ENCODE measurements at places on chromosomes 5 and 9.

- DNase-seq = no peak
These were observed 17.7 kb downstream of the ISOC1 start for GRCh38 chr5:129112295-129112694.

DNA sequence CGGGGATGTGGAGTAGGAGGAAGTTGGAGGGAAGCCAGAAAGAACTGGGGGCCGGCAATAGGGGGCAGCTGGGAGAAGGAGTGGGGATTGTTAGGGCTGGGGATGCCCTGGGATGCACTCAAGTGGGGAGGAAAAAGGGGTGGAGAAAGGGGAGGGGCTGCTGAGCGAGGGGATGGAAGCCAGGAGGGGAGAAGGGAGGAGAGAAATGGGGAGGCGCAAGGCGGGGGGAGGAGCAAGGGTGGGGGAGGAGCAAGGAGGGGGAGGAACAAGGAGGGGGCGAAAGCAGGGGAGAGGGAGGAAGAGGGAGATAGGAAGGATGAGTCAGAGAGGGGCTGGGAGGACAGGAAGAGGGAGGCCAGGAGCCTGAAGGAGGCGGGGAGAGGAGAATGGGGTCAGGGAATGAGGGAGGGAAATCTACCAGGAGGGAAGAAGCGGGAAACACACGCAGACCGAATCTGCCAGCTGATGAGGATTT, 1.6 kb downstream of the IRX4 start:
- DNase-seq = peak; percentile 26

DNA sequence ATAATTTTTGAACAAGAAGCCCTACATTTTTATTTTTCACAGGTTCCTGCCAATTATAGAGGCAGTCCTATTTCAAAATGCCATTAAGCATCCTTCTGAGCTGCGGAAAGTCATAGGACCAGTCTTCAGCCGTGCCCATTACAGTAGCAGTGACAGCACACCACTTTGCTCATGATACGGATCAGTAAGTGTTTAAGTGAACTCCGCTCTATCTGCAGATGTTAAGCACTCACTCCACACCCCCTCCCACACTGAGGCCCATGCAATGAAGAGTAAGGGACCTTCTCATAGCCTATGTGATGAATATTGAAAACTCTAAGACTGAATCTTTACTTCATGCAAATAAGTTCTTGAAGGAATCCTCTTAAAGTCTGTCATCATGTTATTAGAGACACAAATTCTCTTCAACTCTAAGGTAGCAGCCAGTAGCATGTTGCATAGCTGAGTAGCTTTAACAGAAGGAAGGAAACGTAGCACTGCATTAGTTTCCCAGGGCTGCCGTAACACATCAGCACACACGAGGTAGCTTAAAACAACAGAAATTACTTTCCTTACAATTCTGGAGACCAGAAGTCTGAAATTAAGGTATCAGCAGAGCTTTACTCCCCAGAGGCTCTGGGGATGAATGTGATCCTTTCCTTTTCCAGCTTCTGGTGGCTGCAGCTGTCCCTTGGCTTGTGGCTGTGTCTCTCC, 20.3 kb upstream of the TAF11L2 start:
- DNase-seq = no peak

GRCh38 chr9:134366223-134367031, 40.2 kb downstream of the RXRA start:
- peak; percentile 81 for DNase-seq

GRCh38 chr5:60488466-60489130, 211.4 kb downstream of the DEPDC1B start:
- no peak for DNase-seq

- DNase-seq = no peak
These were observed 123.7 kb downstream of the C9orf50 start for GRCh38 chr9:129497005-129497812.

DNA sequence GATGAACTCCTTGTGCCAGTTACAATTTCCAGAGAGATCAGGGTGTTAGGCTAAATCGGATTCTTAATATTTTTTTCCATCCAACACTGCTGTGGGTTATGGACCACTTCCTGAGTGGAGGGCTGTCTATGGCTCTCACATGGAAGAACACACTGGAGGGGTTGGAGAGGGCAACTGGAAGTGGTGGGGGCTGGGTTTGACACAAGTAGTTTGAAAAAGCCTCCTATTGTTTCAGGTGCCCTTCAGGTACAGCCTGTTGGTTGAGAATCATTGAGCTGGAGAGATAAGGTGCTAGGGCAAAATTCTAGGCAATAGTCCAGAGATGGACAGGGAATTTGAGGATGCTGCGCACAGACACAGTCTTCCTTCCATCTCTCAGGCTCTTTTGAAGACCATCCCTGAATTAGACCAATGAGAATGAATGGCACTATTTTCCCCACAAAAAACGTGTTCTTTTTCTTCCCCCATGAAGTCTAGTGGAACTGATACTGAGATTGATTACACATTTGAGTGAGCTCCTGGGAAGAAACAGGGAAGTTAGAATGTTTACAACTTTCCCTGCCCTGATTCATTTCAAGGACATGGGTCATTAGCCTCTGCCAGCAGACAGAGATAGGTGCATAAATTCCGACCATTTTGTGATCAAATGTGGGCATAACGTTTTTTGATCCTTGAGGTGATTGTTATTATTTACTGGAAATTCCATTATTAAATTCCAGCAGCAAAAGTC, 87.7 kb downstream of the ACER2 start:
- DNase-seq = no peak

GRCh38 chr5:161545344-161546094, 1.0 kb downstream of the GABRB2 start:
- DNase-seq = no peak

- no peak for DNase-seq
These were observed 172.0 kb downstream of the DENND1A start for GRCh38 chr9:123757960-123758359.

DNA sequence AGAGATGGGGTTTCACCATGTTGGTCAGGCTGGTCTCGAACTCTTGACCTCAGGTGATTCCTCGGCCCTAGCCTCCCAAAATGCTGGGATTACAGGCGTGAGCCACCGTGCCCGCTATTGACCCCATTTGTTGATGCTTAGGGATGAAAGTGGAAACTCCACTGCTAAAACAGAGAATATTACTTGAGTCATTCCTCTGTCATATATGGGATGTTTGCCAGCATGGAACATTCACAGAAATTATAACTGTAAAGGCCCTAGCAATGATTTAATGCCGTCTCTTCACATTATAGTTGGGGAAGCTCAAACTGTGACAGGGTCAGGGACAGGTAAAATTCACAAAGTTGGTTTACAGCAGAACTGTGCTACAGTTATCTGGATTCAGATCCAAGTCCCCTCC, 94.5 kb downstream of the TMC1 start:
- DNase-seq = no peak

DNA sequence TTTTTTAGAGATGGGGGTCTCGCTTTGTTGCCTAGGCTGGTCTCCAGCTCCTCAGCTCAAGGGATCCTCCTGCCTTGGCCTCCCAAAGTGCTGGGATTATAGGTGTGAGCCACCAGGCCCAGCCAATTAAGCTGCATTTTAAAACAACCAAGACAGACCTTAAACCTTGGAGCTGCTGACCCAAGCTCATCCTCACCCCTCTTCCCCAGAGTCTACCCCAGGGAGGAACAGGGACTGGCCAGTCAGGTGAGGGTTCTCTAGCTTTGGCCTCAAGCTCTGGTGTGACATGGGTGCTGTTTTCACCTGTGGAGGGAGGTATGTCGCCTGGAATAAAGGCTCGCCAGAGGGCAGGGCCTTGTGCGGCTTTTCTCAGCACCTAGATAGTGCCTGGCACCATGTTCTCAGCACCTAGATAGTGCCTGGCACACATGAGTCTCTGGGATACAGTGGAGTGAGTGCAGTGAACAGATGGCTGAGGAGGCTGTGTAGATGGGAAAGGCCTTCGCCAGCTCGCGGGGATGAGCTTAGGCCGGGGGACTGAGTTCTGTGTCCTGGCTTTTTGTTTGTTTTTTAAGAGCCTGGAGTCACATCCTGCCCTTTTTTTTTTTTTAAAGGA, 7.4 kb downstream of the CDK9 start:
- no peak for DNase-seq

- DNase-seq = no peak
These were observed 15.1 kb downstream of the HNRNPK start for GRCh38 chr9:83964973-83965349.

GRCh38 chr9:135295551-135296300, 183.9 kb upstream of the PPP1R26 start:
- no peak for DNase-seq

GRCh38 chr5:124605541-124605940, 140.9 kb downstream of the ZNF608 start:
- peak; percentile 52 for DNase-seq

DNA sequence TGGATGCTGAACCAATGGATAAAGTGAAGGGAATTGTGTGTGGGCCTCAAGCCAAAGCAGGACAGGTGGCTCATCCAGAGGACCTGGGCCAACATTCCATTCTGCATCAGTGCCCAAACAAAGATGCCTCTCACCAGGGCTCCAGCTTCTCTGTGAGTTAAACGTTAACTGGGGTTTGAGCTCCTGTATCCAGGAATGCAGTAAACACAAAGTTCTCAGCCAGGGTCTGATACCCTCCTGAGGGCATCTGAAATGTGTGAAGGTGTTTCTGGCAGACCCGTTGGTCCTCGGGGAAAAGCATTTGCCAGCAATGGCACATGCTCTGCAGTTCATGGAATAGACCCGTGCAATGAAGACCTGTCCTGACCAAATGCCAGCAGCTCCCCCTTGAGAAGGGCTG, 33.9 kb upstream of the AOPEP start:
- no peak for DNase-seq

- no peak for DNase-seq
These were observed 928 bp downstream of the MCTP1 start for GRCh38 chr5:95283761-95284571.

GRCh38 chr9:2289263-2289662, 274.1 kb downstream of the SMARCA2 start:
- no peak for DNase-seq

DNA sequence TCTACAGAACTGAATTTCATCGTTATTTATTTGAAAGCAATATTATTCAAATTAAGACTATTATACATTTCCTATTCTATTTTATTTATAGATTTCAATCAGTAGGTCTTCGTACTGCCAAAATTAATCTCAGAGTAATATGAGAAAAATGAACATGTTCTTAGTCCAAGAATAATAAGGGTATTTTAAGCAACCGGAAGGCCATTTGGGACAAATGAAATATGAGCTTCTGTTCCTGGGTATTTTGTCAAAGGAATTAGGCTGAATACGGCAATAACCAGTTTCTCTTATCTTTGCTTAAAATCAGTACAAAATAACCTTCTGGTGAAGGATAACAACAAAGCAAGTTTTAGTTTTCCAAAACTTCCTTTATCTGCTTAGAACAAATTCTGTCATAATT, 410.3 kb upstream of the PRR16 start:
- peak; percentile 18 for DNase-seq

GRCh38 chr9:8809741-8810140, 1010.2 kb upstream of the DMAC1 start:
- no peak for DNase-seq

DNA sequence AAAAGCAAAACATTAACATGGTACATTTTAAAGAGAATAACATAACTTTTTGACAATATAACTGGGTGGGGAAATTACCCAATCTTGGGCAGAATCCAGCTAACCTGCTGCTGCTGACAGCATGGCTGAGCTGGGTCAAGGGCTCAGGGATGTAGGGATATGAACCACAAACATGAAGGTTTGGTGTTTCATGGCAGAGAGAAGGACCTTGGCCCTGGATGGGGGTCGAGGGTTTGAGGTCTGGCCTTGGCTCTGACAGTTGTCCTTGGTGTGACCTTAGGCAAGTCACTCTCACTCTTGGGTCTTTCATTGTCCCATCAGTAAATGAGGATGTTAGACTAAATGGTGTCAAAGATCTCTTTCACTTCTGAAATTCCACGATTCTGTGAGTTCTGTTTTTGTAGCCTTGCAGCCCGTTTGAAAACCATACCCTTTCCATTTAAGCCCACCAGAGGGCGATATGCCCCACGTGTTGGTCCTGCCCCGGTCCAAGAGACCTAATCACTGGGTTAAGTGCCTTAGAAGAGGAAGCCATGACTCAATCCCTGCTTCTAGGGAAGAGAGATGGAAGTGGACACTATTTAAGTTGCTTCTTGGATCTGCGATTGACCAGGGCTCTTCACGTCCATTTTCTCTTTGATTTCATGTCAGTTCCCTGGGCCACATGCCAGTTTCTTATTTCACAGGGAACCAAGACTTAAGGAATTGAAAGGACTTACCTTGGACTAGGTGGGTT, 56.8 kb upstream of the TEX48 start:
- peak; percentile 92 for DNase-seq

DNA sequence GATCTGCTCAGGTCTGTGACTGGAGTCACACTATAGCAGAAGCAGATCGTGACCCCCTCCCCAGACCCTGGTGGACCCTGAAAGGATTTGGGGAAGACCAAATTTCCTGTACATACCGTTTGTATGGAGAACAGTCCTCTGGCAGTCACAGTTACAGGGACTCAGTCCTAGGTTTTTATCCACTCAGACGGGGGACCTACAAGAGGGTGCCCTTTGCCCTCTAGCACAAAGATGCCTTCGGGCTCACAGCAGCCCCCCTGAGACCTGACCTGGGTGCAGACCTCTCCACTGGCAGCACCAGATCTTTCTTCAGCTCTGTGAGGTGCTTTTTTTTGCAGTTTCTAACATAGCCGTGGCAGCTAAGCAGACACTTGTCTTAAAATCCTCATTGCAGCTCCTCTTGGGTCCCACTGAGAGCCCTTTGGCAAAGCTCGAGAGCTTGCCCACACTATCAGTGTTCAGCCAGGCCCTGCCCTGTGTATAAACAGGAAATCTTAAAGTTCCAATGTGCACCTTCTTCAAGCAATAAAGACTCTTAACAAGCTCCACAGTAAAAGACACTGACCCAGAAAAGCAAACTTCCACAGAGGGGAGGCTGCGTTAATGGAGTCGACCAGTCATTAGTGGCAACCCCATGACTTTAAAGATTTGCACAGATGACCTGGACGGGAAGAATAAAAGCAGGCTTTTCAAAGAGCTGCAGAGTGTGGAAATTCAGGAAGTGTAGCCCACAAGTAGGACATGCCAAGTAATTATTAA, 71.8 kb upstream of the LHFPL2 start:
- DNase-seq = no peak

DNA sequence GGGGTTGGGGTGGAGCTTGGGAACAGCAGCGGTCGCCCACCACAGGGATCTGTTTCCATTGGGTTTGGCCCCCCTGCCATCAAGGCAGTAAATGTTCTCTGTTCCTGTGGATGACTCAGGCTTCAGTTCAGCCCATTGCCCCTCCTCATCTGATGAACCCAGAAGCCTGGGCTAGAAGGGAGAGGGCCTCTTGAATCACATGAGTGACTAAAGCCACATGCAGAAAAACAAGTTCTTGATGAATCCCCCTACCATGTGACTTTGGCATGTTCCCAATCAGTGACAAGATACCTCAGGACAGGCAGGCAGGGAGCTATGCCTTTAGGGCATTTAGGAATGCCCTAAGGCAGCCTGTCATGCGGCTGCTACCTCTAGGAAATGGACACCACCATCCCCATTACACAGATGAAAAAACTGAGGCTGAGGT, 2.5 kb downstream of the SH3PXD2B start:
- DNase-seq = peak; percentile 82

GRCh38 chr5:78744951-78745534, 96.5 kb upstream of the LHFPL2 start:
- DNase-seq = no peak

GRCh38 chr9:12775679-12776512, 1.1 kb downstream of the LURAP1L start:
- DNase-seq = no peak
